ENCODE measurements at places on chromosomes 4 and X.

DNA sequence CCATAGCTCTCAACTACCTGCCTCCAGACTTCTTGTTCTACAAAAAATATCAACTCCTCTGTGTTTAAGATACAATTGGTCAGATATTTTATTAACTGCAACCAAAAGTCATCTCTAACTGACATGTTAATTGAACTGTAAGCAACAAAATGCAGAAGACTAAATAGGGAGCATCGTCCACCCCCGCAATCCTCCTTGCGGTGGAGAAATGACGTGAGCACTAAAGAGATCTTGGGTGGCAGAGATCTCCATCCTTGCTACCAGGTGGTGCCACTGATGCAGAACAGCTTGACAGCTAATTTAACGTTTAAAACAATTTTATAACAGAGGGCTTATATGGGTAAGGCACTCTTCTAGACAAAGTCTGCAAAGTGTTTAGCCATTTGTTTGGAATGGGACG is 164.4 kb upstream of the FTHL17 start:
- DNase-seq = no peak

- DNase-seq = no peak
These were observed 35.7 kb downstream of the LDB2 start for GRCh38 chr4:16862697-16863096.

GRCh38 chr4:13455411-13455810 is 28.7 kb downstream of the RAB28 start:
- no peak for DNase-seq

DNA sequence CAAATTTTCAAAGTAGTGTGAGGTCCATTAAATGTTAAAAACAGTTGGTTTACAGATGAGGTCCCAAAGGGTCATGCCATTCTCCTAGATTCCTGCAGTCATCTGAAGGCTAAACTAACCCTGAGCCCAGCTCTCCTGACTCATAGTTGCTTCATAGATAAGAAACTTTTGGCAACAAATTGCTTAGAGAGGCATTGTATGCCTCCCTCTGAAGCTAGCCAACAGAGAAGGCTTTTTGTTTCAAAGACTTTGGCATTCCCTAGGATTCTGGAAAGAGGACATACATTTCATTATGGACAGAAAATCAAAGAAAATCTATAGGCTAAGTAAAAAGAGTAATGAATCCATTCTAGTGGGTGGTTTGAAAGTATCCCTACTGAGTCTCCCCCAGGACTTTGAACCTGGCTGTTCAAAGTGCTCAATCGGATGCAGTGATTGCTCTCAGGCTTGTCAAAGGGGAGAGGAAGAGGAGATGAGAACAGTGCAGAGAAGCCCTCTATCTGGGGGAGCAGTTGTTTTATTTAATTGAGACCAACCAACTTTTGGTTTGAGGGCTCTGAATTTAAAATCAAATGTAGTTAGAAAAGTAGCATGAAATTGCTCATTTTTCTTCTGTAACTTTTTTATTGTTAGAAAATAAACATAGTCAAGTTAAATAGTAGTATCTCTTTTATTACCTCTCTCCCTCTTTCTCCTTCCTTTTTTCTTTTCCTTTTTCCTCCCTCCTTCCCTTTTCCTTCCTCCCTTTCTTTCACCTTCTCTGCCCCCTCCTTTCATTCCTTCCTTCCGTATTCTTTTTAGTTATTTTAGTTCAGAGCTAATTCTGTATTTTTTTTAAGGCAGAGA is 72.3 kb upstream of the ZNF518B start:
- DNase-seq = no peak

DNA sequence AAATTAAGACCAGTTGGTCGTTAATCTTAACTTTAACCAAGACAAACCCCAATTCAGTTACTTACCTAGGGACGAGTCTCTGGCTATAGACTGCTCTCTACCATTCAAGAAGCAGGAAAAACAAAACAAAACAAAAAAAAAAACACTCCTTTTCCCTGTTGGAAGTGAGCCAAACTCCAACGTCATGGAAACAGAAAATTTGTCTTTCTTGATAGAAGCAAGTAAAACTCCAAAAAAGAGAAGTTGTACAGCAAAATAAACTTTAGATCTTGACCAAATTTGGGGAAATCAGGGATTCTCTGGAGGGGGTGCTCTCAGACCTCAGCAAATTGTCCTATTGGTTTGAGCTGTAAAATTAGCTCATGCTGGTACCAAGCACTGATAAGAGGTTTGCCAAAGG is 3.7 kb downstream of the CNGA1 start:
- no peak for DNase-seq

DNA sequence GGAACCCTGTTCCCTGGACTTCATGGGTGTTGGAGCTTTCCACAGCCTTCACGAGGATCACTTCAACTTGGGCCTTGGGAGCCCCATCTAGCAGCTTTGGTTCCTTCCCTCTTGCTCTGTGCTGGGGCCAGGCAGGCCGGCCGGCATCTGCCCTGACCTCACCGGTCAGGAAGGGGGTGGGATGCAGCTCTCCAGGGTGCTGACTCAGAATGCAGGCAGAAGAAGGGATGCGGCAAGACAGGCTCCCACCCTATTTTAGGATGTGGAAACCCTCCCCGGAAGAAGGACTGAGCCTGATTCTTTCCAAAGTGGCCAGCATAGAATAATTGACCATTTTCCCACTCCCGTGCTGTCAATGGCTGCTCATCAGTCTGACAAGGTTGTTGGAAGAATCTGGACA is 47.1 kb downstream of the FHDC1 start:
- no peak for DNase-seq

DNA sequence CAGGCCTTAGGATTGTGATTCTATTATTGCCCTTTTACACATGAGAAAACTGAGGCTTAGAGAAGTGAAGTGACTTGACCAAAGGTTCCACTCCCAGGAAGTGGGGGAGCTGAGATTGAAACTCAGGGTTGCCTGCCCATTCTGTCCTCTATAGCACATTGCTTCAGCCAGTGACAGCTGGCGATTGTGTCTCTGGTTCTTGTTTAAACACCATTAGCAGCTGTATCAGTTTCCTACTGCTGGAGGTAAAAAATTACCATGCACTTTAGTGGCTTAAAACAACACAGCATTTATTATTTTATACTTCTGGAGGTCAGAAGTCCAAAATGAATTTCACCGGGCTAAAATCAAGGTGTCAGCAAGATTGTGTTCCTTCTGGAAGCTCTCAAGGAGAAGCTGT is 205.8 kb upstream of the MAMLD1 start:
- no peak for DNase-seq

GRCh38 chr4:42267724-42268123 is 115.3 kb upstream of the BEND4 start:
- no peak for DNase-seq

DNA sequence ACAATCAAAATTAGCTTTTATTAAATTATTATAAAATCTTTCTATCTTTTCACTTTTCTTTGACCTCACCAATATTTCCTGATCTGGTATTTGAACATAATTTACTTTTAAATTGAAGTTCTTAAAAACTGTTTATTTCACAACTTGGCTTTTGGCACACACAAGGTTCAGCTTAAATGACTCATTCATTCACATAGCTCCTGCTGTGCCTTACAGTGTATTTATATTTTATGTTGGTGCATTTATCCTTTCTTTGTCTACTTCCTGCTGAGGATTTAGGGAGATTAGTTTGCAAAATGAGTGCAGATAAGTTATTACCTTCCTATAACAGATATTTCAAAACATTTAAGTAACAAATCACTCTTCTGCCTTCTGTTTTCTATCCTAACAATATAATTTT is 430.6 kb downstream of the DTHD1 start:
- DNase-seq = no peak

DNA sequence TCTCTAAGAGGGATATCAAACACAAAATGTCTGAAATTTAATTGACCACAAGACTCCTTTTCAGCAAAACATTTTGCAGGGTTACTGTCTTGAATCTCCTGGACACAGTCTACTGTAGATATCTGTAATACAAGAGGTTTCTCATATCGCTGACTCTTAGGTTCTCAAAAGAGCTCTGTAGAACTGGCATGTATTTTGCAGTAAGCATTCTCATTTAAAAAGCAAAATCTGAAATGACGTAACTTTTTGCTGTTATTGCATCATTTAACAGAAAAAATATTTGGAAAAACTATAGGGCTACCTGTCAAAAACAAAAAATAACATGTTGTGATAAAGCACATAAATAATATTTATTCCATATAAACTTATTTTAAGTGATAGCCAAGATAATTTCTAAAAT is 114.2 kb downstream of the CDS1 start:
- DNase-seq = no peak

Data from activated T-helper 1 cell treated with anti-CD3 and anti-CD28 coated beads, Interleukin-2, amount 50 U/mL, for 16 hours (primary cell).